Esophagus squamous epithelium (tissue), 5 donors: ENCODE measurements at places on chromosomes 11 and 22.

- DNase-seq = no peak
These were observed 1.5 kb downstream of the TBC1D10A start for GRCh38 chr22:30325065-30325720.

DNA sequence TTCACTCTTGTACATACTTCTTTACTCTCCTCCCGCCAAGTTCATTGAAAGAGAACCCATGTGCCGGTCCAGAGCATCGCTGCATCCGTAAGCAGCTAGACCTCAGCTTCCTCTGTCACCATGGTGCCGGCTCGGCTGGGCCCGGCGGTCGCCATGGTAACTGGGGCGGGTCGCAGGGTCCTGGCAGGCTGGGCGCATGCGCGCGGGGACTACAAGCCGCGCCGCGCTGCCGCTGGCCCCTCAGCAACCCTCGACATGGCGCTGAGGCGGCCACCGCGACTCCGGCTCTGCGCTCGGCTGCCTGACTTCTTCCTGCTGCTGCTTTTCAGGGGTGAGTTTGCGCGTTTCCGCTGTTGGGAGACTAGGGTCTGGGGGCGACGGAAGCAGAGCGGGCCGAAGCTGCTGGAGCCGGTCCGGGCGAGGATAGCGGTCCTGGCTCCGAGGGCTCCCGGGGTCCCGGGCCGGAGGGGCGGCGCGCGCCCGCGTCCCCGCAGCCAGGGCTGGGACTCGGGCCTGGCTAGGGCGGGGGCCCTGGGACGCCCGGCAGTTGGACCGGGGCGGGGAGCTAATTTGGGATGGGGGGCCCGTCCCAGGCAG is at the start of gene JAM3:
Gene JAM3, plus strand, starts transcription at position 244 of the 597 bp plus-strand sequence. Its CDS starts 12 bp downstream, at position 256.
- DNase-seq = peak; percentile 49

DNA sequence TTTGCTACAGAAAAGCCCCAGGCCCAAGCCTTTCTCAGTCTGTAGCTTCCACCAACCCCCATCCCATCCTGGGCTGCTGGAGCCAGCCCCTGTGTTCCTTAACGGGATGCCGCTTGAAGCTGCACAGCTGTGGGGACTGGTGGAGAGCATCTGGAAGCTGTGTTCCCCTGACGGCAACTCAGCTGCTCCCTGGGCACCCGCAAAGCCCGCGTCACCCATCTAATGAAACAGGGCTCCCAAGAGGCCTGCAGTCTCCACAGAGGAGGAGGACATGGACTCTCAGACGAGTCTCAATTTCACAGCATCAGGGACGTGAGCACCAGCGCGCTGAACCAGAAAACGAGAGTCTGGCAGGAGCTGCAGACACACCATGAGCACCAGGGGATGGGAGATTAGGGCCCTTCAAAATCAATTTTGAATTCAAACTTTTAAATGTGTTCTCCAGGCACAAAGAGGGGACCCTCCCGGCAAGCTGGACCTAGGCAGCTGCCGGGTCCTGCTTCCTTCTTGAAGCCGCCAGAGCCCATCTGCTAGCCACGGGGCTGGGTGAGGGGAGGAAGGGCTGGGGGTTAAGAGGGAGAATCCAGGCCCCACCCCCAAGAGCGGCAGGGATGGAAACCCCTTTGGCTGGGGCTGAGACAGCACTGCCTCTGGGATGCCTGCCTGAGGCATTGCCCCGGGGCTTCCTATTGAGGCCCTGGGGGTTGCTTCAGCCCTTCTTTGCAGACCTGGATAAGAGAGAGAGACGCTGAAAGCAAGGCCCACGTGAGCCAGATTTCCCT is 21.0 kb downstream of the LMO1 start:
- DNase-seq = no peak

GRCh38 chr11:60910281-60910687 is 3.7 kb upstream of the TMEM109 start:
- DNase-seq = no peak

GRCh38 chr11:5046754-5047330 is 516 bp downstream of the OR52J3 start:
- DNase-seq = no peak

- DNase-seq = peak; percentile 20
These were observed 1.6 kb downstream of the SUN2 start for GRCh38 chr22:38753948-38754750.

DNA sequence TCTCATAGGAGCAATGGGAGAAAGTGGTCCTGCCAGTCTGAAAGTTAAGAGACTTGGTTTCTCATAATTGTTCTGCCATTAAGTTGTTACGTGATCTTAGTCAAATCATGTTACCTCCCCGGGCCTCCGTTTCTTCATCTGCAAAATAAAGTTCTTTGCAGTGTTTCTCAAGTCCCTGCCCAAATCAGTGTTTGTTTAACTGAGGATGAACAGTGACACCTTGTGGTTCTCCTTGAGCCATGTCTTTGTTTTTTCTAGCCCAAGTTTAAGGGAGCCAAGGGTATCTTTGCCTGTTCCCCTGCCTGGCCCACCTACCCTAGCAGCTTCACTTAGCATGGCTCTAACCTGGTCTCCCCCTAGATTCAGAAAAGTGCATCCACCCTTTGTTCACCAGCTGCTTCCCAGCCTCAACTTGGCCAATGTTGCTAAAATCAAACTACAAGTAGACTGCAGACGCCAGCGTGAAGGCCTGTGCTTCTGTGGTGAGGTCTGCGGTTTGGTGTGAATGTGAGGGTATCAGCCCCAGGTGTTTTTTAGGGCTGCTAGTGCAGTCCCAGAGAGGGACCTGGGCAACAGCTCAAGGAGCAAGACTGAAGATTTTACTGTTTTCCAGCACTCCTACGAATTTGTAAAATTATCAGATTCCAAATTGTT is 35.5 kb downstream of the FZD4 start:
- no peak for DNase-seq

- no peak for DNase-seq
These were observed 12.5 kb upstream of the CHST1 start for GRCh38 chr11:45677770-45678512.

- no peak for DNase-seq
These were observed 11.5 kb upstream of the RAB39A start for GRCh38 chr11:107916671-107917241.

GRCh38 chr11:39174965-39175364 is 2284.5 kb downstream of the LRRC4C start:
- no peak for DNase-seq

GRCh38 chr11:122197066-122197987 is 81.3 kb upstream of the BLID start:
- no peak for DNase-seq

GRCh38 chr11:91373497-91373896 is 851.1 kb upstream of the FAT3 start:
- no peak for DNase-seq

DNA sequence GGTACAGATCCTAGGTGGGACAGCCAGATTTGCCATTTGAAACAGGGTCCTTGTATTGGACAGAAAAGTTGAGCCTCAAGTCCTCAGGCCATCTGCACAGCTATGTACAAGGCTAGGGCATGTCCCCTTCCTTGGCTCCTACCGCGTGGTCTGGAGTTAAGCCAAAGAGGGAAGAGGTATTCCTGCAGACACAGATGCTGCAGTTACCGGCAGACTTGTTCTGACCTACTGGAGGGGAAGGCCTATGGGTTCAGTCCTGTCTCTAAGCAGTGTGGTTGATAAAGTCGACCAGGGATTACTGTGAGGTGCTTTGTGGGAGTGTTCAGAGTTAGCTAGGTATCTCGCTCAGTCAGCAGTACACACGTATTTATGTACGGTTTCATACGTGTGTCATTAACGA is 180.6 kb downstream of the ADAMTS15 start:
- DNase-seq = no peak

GRCh38 chr11:3134218-3134621 is 30.9 kb downstream of the OSBPL5 start:
- DNase-seq = no peak

- DNase-seq = no peak
These were observed at the start of gene FADS3 for GRCh38 chr11:61891331-61892084. FADS3 (minus strand) TSS chr11:61891545; CDS start chr11:61891381, 164 bp downstream.

- DNase-seq = no peak
These were observed 8.0 kb downstream of the NUMA1 start for GRCh38 chr11:72072348-72072747.

GRCh38 chr11:910044-910588 is 494 bp downstream of the CHID1 start:
- no peak for DNase-seq

- no peak for DNase-seq
These were observed 17.2 kb upstream of the BSX start for GRCh38 chr11:122998727-122999366.

- no peak for DNase-seq
These were observed 164.6 kb downstream of the MN1 start for GRCh38 chr22:27636716-27637508.

GRCh38 chr22:37148742-37149665 is 712 bp downstream of the IL2RB start:
- DNase-seq = no peak

DNA sequence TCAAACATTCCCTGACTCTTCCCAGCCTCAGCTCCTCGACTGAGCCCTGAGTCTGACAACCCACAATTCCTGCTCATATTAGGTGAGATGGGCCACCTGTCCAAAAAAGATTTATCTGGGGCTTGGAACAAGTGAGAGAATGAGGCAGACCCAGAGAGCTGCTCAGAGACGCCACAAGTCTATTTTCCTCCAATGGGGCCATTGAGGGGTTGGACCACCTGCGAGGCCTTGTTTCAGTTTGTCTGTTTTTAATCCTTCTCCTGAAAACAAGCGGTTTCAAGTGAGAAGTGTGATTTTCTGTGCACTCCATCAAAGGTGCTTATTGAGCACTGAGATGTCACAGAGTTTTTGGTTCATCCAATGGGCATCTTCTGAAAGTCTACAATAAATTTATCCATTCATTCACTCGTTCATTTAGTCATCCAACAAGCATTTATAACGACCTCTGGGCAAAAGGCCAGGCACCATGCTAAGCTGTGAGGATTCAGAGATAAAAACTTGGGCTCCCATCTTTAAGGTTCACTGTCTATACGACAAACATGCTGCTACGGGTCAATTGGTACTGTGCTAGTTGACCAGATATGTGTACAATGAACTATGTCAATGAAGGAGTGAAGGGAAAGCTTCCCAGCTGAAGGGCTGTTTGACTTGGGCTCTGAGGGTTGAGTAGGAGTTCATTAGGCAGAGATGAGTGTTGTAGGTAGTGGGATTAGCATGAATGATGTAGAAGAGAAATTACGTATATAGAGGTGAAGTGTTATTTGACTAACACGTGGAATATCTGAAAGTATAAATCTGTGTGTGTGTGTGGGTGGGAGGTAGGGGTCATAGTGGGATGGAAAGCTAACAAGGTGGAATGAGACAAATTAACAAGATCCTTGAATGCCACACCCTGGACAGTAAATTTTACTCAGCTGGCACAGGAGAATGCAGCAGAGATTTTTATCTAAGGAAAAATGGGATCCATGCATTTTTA is 168.9 kb downstream of the MIAT start:
- no peak for DNase-seq

GRCh38 chr11:32068134-32068870 is 22.6 kb upstream of the RCN1 start:
- DNase-seq = no peak

GRCh38 chr11:101508370-101508769 is 75.4 kb downstream of the TRPC6 start:
- DNase-seq = no peak

DNA sequence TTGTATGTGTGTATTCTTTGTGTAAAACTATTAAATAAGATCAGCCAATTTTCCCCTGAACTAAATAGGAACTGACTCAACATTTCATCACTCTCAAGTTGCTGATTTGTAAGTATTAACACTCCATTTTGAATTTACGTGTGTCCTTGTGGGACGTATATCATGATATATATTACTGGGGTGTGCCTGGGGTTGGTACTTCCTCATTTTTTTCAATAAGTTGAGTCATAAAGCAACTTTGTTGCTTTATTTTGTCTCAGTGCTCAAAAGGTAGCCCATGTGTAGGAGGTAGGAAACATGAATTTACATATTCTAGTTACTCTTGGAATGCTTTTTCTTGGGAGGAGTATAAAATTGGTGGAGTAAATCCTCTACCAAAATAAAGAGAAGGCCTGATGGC is 193.9 kb upstream of the RAG2 start:
- no peak for DNase-seq

DNA sequence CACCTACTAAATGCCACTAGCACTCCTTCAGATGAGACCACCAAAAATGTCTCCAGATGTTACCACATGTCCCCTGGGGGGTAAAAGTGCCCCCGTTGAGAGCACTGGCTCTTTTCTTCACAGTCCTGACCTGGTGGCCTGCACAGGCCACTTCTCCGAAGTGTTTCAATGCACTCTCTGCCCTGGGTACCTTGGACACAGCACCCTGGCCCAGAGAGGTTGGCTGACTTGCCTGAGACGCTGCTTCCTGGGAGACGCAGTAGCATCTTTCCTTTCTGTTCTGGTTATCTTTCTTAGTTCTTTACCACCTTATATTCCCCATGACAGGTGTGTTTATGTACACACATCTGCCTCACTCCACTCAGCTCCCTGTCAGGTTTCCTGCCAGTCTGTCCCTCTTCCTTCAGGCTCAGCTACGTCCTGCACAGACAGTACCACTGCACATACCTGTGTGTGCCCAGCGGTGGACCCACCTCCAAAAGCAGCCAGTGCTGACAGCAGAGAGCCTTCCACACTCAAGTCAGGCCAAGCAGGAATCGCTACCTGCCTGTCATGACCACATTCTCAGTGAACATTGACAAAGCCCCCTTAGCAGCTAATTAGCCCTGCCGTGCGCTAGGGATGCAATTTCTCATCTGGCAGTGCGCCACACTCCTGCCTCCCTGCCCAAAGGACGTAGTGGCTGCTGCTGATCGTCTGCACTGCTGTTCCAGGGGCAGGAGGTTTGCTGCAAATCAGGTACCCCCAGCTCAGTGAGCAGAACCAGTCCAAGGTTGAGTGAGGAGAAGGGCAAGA is 39.0 kb downstream of the FAM83F start:
- DNase-seq = no peak

DNA sequence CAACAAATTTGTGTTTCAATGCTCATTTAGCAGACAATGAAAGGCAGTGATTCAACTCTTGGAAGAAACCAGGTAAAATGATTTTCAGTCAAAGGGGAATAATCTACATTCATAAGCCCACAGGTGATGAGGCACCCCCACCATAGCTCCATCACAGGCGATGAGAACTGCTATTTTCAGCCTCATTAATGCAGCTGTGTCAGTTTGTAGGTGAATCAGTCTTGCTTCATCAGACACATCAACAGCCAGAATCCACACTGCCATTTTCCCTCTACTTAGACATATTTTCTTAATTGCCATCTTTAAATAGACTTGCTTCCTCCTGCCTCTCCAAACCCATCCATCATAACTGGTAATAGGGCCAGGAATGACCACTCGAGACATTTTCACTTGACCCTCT is 701.0 kb downstream of the OPCML start:
- no peak for DNase-seq

- DNase-seq = no peak
These were observed 589.3 kb downstream of the INSC start for GRCh38 chr11:15704064-15704463.

DNA sequence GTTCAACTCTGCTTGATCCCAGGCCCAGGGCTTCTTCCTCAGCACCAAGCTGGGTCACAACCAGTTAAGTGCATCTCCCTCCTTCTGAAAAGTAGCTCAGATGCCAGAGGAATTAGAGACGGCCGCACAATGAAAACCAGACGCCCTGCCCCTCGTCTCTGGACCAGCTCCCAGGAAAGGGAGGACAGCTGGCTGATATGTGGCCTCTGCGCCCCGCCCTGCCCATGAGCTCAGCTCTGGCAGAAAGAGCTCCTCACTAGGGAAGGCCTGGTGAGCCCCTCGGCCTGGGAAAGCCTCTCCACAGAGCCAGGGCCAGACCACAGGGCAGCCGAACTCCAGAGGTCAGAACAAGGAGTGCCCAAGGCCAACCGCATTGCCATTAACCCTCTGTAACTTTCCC is 18.1 kb upstream of the SCGB1A1 start:
- no peak for DNase-seq

GRCh38 chr22:20644071-20644642 is 129.8 kb upstream of the SERPIND1 start:
- no peak for DNase-seq
